DND-41 (cell line): ENCODE measurements at places on chromosomes 1 and 21.

DNA sequence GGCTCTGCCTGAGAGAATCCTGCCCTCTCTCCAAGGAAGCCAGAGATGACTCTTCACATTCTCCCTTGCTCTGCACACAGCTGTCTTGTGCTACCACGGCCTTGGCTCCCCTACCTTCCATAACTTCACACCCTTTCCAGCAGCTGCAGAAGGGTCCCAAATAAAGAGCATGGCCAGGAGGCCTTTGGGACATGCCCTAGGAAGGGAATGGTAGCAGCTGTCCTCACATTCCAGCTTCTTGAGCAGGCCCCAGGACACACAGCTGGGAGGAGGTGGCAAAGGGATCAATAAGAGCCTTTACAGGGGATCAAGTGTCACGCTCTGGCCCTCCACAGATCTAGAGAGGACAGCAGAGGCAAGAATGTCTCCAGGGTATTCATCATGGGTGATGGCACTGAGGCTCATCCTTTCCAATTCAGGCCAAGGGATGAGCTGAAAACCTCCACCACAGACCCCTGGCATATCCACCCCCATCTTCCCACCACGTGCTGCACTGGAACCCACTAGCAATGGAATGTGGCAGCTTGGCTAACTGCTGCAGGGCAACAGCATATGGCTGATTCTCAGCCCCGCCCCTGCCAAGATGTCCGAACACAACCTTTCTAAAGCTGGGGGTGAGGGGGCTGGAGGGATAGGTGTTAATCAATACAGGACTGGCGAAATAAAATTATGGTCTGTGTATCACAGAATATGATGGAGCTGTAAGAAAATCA, 17.8 kb upstream of the RAB29 start:
- DNase-seq: no peak

DNA sequence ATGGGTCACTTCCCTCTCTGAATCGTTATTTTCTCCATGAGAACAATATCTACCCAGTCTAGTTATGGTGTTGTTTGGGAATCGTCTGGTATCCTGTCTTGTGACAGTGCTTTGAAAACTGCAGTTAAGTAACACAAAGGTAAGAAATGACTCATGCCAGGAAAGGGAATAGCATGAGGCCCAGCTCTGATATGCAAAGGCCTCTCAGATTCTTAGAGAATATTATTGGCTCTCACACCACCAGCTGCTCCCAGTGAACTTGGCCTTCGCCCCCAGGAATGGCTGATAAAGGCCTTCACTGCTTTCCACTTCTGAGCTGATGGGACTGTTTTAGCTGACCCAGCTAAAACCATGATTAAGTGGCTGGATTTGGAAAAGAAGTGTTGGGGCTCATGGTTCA, 27.1 kb downstream of the NEK2 start:
- DNase-seq: no peak

GRCh38 chr1:87478231-87478630, 149.6 kb downstream of the LMO4 start:
- no peak for DNase-seq

GRCh38 chr1:18009478-18009961, 98.1 kb upstream of the IGSF21 start:
- no peak for DNase-seq

- no peak for DNase-seq
These were observed 83.9 kb downstream of the DTL start for GRCh38 chr1:212119397-212119837.

DNA sequence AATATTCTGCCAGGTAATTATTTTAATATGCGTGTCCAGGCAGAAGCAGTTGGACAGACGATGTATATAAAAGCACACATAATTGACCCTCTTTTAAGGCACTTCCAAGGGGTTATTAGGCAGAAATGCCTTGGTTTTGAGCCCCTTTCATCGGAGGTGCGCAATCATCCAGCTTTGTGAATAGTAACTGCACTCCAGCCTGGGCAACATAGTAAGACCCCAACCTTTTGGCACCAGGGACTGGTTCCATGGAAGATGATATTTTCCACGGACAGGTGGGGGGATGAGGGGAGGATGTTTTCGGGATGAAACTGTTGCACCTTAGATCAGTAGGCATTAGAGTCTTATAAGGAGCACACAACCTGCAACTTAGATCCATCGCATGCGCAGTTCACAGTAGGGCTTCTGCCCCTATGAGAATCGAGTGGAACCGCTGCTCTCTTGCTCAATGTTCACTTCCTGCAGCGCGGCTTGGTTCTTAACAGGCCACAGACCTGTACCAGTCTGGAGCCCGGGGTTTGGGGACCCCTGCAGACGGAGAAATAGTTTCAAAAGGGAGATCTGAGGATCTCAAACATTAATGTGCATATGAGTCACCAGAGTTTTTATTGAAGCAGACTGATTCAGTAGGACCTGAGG, 1.8 kb upstream of the MCOLN2 start:
- DNase-seq: no peak

DNA sequence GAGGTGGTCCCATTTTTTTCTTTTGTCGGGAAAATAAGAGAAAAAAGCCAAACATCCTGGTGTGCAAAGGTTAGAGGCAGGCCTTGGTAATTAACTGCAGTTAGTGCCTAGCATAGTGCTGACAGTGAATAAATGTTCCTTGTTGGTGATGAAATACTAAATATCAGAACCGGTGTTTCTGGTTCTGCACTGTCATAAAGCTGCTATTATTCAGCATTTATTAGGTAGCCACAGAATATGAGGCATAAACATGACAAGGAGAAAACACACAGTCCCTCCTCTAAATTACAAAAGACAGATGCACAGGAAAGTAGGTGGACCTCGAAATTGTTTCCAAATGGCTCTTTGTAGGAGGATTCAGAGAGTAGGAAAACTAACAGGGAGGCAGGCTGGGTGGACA, 122.0 kb upstream of the ADGRL2 start:
- DNase-seq: no peak

GRCh38 chr1:73947009-73947408, 251.0 kb downstream of the LRRIQ3 start:
- DNase-seq: no peak

- DNase-seq: no peak
These were observed 24.3 kb downstream of the WNT2B start for GRCh38 chr1:112533029-112533428.

DNA sequence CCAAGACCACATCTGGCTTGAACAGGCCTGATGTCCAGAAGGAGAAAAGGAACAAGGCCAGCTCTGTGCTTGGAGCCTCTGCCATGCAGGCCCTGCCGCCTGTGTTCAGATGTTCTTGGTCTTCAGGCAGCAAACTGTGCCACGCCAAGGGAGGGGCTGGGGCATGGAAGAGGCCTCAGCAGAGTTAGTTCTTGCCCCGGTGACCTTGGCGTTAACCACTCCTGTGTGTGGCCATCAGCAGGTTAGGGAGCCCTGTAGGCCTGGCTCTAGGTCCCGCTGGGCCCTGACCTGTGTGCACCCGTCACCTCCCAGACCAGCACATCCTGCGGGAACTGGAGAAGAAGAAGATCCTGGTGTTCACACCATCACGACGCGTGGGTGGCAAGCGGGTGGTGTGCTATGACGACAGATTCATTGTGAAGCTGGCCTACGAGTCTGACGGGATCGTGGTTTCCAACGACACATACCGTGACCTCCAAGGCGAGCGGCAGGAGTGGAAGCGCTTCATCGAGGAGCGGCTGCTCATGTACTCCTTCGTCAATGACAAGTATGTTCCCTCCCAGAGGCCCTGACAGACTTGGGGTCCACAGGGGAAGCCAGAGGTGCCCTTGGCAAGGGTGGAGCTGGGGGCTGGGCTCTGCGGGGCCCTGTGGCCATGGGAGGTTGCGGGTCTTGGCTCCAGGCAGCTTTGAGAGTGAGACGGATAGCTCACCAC, 7.1 kb downstream of the ZC3H12A start:
- DNase-seq: no peak

- DNase-seq: no peak
These were observed 36.7 kb downstream of the ATP2B4 start for GRCh38 chr1:203663294-203663693.

GRCh38 chr1:115429884-115430283, 91.8 kb upstream of the NGF start:
- DNase-seq: no peak

DNA sequence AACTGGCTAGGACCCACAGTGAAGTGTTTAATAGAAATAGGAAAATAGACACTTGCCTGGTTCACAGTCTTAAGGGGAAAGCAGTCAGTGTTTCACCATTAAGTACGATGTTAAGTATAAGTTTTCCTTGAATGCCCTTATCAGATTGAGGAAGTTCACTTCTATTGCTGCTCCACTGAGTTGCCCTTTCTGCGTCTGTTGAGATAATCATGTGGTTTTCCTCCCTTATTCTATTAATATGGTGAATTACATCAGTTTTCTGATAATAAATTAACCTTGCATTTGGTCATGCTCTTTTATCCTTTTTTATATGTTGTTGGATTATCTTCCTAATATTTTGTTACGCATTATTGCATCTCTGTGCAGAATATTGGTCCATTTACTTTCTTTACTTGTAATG, 21.4 kb downstream of the UTS2 start:
- DNase-seq: no peak

- DNase-seq: no peak
These were observed 3.5 kb downstream of the FCRLA start for GRCh38 chr1:161710560-161710959.

DNA sequence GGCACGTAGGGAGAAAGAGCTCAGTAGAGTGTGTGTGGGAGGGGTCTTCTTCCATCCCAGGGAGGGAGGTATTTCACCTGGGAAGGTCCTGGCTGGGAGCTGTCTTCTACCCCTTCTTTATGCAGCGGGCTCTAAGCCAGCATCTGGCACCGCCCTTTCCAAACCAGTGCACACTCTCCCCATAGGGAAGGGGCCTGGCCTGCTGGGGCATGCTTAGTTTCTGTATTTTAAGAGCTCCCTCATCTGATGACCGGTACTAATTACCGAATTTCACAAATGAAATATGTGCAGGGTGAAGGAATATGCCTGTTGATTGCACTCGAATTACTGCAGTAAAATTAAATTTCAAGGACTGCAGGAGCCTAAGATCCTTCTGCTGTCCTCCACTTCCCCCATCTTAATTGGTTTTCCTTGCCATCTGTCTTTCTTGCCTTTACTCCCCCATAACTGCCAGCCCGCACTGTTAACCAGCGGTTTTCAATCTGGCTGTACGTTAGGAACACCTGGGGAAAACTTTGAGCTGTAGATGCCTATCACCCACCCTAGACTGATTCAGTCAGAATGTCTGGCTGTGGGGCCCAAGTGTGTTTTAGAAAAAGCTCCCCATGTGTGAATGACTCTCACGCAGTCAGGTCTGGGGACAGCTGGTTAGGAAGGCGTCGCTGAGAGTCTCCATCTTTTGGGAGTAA, 20.1 kb downstream of the GALNT2 start:
- DNase-seq: peak; percentile 90

DNA sequence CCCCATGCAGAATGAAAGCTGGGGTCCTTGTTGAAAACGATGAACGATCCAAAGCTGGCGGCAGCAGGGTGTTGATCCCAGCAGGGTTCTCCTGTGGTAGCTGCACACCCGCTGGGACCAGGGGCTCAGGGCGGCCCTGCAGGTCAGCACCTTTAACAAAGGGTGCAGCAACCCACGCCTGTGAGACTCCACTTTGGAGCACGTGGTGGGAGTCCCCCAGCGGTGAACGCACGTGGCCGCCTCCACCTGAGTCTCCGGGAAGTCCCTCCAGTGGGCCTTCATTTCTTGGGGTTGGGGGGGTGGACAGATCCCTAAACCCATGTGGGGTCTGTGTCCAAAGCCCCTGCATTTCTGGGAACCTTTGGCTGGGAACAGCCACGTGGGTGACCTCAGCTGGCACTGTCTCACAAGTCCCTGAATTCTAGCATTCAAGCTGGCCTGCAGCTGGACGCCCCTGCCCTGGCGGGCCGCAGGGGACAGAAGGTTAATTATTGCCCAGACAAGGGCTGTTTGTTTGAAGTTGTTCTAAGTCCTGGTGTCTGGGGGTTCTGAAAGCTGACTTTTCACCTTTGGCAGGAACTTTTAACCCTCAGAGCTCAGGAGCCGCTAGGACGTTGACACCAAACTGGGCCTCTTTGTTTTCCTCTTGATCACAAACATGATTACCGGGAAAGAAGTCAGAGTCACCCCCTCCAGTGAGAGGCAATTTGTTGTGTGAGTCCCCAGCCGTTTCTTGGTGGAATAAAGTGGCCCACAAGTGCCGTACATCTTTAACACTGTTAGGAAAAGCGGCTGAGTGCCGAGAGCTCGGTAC, 64.5 kb downstream of the COL18A1 start:
- no peak for DNase-seq

GRCh38 chr1:97433094-97433823, 487.6 kb downstream of the DPYD start:
- DNase-seq: no peak

- no peak for DNase-seq
These were observed 688 bp upstream of the CHD5 start for GRCh38 chr1:6180707-6181311.

GRCh38 chr21:14916676-14917141, 148.1 kb downstream of the NRIP1 start:
- no peak for DNase-seq

DNA sequence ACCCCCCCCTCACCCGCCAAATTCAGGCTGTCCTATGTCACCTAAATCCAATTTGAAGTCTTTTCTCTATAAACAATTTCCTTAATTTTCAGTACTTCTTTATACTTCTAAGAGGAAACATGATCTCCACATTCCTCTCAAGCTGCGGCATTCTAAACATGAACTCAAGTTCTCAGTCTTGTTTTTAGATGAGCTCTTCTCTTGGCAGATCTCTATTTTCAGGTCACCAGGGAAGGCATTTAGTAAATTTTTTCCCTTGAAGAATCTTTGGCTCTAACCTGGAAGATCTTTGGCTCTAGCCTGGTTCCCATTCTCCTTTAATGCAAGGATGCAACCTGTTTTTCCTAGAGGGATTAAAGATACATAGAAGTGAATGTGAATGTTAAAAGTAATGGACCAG, 193.4 kb downstream of the ATG4C start:
- no peak for DNase-seq

DNA sequence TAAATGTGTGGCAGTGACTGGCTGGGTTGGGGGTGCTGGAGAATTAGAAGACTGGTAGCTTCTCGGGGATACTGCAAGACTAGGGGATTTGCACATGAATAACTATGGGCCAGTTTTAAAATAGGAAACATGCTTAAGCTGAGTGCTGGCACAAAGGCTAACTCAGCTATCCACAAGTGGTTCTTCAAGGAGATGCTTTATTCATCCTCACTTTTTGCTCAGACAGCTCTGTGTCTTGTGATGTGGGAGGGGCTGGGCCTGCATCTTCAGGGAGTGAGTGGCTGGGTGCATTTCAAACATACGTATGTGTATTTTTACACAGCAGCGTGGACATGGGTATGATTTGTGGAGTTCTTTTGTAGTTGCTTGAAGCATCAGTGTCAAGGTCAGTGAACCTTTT, 2.3 kb downstream of the COQ8A start:
- DNase-seq: no peak

GRCh38 chr1:150793221-150793620, 14.8 kb downstream of the CTSK start:
- no peak for DNase-seq

GRCh38 chr1:165842671-165843129, 15.3 kb downstream of the UCK2 start:
- DNase-seq: peak; percentile 84

GRCh38 chr1:118907466-118907865, 80.7 kb downstream of the TBX15 start:
- no peak for DNase-seq

- no peak for DNase-seq
These were observed 7.2 kb downstream of the RPAP2 start for GRCh38 chr1:92306020-92306419.

- DNase-seq: no peak
These were observed 26.1 kb downstream of the CD58 start for GRCh38 chr1:116544588-116545358.
